ENCODE measurements at places on chromosomes 6 and 20. TPM values are rescaled to one million over a fixed set of nuclear protein-coding genes. Genes with fewer than 3 reads are reported as not detected.

Gene ROMO1
- total RNA-seq = 123 TPM

Gene SLC22A7
- not detected for total RNA-seq

Gene PI16
- total RNA-seq = not detected

Gene HLA-DOB
- 0.93 TPM for total RNA-seq

Gene HLA-DQA1
- not detected for total RNA-seq
